Activated CD8-positive, alpha-beta memory T cell treated with anti-CD3 and anti-CD28 coated beads, Interleukin-2, amount 10 ng/mL, durations not matched to agents 7 days and 5 days (primary cell): ENCODE measurements at places on chromosomes 7 and 10.

GRCh38 chr7:152969335-152969734, 209.8 kb downstream of the ACTR3B start:
- DNase-seq, result no peak

- peak; percentile 30 for DNase-seq
Observed at GRCh38 chr7:156994417-156994816, 16.0 kb downstream of the MNX1 start.

- DNase-seq, result no peak
Observed at GRCh38 chr7:101174322-101174854, 5.7 kb downstream of the NAT16 start.

GRCh38 chr7:20304366-20304765, 26.3 kb upstream of the ITGB8 start:
- DNase-seq, result no peak

DNA sequence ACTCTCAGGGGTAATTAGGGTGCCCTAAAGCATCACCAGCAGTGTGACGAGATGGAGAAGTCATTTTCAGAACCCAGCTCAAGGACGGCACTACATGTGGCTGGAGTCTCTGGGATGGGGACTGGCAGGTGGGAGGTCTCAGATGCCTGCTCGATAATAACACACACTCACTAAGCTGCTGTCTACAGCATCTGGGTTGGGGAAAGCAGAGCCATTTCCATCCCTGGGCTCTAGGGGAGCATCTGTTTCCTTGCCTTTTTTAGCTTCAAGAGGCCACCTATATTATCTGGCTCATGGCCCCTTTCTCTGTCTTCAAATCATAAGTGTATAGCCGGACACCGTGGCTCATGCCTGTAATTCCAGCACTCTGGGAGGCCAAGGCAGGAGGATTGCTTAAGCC, 79.6 kb downstream of the SH3PXD2A start:
- no peak for DNase-seq

DNA sequence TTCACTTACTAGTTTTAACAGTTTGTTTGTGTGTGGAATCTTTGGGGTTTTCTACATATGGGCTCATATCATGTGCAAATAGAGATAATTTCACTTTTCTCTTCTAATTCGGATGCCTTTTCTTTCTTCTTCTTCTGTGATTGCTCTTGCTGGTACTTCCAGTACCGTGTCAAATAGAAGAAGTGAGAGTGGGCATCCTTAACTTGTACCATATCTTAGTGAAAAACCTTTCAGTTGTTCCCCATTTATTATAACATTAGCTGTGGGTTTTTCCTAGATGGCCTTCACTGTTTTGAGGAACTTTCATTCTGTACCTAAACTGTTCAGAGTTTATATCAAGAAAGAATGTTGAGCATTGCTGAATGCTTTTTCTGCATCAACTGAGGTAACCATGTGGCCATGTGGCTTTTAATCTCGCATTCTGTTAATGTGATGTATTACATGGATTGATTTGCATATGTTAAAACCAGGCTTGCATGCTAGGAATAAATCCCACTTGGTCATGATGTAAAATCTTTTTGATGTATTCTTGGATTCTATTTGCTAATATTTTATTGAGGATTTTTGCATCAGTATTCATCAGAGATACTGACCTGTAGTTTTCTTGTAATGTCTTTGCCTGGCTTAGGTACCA, 78.7 kb downstream of the FAM107B start:
- no peak for DNase-seq

GRCh38 chr10:44382981-44383748, 1.7 kb downstream of the CXCL12 start:
- DNase-seq, result peak; percentile 9

DNA sequence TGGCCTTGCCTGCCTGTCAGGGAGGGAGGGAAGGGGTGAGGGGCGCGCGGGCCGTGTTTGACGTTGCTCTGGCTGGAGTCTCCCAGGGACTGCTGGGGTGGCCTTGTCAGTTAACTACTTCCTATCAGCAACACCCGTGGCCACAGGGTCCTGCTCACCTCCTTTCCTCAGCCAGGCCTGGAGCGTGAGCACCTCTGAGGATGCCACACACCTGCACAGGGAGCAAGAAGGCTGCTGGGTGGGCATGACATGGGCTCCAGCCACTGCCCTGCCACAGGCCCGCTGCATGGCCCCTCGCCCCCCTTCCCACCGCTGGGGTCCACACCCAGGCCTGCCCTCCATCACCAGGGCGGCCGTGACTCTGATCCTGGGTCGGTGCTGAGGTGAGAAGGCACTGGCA, 212.4 kb downstream of the ELFN1 start:
- no peak for DNase-seq

DNA sequence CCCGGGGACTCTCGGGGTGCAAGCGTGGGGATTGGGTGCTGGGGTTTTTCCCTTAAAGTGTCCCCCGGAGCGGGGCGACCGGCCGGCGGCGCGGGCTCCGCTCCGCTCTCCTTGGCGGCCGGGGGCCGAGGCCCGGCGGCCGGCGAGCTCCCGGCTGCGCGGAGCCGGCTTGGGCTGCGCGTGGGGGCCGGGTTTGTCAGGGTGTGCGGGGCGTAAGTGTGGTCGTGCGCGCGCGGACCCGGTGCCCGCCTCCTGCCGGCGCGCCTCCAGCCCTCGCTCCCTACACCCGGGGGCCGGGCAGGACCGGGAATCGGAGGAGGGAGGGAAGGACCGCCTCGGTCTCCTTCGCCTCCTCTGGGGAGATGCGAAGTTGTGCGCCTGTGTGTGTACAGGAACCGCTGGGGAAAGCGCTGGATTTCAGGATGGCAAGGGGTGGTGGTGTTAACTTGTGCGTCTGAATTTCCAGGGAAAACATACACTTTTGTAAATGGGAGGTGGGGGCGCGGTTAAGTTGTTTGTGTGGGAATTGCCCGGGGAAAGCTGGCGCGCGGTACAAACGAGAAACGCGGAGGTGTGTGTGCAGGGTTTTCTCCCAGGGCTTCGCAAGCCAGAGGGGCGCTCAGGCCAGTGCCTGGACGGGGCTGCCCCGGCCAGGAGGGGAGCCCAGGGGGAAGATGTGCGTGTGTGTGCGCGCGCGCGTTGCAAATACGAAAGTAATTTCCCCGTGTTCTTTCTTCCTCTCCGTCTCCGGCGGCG, 737 bp downstream of the ZMIZ1 start:
- peak; percentile 66 for DNase-seq

GRCh38 chr10:89699581-89700064, 1.8 kb upstream of the KIF20B start:
- DNase-seq, result no peak

DNA sequence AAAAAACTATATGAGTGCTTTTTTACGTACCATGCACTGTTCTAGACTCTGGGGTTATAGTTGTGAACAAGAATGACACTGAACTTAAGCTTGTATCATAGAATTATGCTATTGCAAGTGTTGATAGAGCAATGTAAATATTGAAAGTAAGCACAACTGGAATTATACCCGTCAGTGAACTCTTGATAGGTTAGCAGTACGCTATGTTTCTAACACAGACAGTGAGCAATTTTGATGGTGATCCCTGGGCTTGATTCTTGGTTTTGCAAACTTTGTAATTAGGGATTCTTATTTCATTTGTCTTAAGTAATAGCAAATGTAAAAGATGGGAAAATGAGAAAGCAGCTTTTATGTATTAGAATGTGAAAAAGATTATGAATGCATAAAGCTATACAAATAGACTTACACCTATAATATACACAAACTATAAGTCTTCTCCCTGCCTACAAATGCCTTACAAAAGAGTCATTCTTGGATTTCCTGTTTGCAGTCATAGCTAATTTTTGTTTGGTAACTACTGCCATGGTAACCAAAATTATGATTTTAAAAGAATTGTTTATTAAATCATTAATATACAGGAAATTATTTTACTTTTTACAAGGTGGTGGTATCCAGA, 6.7 kb downstream of the TES start:
- DNase-seq, result no peak

DNA sequence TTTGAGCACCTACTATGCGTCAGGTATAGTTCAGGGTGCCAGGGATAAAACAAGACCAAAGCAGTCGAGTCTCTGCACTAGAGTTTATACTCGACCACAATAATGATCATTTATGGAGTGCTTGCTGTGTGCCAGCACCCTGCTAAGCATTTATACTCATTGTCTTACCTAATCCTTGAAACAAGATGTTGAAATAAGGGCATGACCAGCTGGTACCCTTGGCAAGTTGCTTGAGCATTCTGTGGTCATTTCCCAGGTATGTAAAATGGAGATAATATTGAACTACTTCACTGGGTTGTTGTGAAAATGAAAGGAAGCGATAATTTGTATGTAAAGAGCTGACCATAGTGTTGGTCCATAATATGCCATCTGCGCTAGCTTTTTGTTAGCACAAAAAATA, 185.4 kb downstream of the CYP26A1 start:
- no peak for DNase-seq

GRCh38 chr7:144468990-144469732, 65.7 kb upstream of the NOBOX start:
- no peak for DNase-seq

DNA sequence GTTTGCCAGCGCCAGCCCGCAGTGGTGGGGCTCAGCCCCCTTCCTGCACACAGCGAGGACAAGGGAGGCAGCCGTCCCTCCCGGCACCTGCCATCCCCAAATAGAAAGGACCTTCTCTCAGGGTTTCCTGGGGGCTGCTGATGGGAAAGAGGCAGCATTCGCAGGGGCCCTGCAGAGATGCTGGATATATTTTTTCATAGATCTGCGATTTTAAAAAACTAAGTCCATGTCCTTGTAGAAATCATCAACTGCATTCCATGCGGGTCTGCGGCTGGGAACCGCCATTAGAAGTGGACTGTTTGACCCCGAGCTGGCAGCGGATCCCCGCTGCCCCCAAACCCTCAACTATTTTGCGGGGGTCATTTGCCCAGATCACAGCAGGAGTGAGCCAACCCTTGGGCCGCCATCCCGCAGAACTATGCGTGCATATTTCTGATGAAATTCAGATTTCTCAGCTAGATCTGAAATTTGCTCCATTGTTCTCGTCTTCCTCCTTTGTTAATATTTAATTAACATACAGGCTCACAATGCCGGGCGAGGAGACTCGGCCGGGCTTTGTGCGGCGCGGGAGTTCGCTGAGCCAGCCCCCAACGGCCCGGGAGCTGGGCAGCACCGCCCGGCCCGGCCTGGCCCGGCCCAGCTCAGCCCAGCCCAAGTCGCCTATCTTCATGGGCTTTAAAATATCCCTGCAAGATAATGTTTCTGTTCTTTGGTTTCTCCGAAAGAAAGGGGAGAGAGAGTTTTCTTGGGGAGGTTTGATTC, 2.0 kb downstream of the EN2 start:
- DNase-seq, result no peak

- DNase-seq, result no peak
Observed at GRCh38 chr10:11604865-11605650, 6.4 kb downstream of the USP6NL start.

DNA sequence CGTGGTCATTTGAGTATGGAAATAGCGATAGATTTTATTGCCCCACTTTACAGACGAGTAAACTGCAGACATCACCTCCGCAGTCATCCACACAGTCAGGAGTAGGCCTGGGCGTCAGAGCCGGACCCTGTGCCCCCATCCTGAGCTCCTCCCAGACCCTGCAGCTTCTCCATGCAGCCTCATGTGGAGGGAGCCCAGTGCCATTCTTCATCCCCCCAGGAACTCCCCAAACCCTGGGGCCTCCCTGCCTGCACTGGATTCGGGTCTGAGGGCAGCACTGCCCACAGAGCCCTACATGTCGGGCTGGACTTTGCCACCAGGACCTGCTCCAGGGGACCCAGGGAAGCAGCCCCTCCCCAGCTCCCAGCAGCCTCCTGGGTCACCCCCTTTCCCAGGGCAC, 100.8 kb downstream of the MKI67 start:
- DNase-seq, result no peak

- no peak for DNase-seq
Observed at GRCh38 chr10:89615112-89615511, 29.9 kb downstream of the PANK1 start.

DNA sequence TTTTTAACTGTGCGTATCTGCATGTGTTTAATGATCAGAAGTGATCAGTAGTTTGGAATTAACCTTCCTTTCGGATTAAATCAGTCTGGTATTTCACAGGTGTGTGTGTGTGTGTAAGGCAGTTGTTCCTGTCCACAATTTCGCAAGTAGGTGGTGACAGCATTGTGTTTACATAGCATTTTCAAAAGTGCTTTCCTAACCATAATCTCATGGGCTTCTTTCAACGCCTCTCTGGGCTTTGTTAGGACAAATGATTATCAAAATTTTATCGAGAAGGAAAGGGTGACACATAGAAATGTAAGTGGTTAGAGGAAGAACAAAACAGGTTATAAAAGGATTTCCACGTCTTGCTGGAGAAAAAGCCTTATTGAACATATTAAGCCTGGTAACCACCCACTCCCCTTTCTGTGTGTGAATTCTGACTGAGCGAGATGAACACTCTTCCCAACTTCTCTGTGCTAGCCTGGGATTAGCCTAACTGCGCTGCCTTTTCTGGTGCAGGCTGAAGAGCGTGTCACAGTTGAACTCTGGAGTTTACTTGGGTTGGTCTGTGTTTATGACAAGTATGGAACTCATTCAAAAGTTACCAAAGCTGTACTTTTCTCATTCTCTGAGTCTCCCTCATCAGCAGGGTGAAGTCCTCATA, 292.3 kb upstream of the PITRM1 start:
- no peak for DNase-seq

- no peak for DNase-seq
Observed at GRCh38 chr10:28020993-28021982, 22.4 kb upstream of the ODAD2 start.

- DNase-seq, result no peak
Observed at GRCh38 chr10:43391496-43391895, 17.5 kb downstream of the HNRNPF start.

GRCh38 chr10:128927497-128928161, 539.4 kb upstream of the MGMT start:
- no peak for DNase-seq

DNA sequence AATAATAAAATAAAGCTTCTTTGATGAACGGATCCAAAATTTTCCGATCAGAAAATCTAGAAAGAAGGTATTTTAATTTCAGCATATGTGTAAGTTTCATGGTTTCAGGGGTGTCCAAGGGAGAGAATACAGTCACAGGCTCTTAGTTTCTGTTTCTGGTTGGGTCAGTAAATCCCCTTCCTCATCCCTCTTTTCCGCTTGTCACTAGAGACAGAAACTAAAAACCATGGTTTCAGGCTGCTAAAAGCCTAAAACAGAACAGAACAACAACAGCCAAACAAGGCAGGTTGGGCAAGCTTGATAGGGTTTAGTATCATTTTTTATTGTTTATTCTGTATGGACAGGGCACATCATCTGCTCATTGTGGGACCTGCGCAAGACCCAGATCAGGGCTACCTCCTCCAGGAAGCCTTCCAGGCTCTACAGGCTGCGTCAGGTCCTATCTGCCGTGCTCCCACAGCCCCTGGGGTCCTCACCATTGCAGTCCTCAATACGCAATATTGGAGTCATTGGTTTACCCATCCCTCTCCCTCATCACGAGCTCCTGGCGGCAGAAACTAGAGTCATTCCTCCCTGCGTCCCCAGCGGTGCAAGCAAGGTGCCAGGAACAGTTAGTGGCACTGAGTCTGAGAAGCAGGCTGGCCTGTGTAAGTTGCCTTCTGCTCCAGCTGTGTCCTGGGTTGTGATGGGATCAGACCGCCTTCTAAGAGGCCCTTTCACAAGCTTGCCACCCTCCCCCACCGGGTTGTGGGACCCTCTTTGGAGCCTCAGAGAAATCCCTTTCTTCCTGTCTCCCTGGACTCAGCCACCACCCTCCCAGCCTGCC, 70.2 kb upstream of the CUX1 start:
- no peak for DNase-seq
